ENCODE measurements at places on chromosomes 13 and 19.

DNA sequence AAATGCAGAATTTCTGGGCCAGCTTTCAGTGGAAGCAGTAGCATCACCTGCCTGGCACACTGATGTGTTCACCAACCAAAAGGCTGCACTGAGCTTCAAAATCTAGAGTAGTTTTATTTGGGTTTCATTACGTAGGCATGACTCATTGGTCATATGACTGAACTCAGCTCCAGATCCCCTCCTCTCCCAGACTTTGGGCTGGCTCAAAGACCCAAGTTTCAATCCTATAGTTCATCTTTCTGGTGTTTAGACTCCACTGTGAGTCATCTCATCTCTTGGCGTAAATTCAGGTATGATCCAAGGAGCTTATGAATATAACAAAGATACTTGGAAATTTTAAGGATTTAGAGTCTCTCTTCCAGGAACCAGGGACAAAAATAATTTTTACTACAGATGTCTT, 17.7 kb downstream of the ZMYM5 start:
- no peak for DNase-seq

- DNase-seq = no peak
These were observed 15.8 kb downstream of the GPR180 start for GRCh38 chr13:94617389-94618000.

GRCh38 chr13:21413013-21413412, 46.1 kb downstream of the ZDHHC20 start:
- DNase-seq = no peak

GRCh38 chr19:29702963-29703320, 12.1 kb downstream of the C19orf12 start:
- DNase-seq = no peak

DNA sequence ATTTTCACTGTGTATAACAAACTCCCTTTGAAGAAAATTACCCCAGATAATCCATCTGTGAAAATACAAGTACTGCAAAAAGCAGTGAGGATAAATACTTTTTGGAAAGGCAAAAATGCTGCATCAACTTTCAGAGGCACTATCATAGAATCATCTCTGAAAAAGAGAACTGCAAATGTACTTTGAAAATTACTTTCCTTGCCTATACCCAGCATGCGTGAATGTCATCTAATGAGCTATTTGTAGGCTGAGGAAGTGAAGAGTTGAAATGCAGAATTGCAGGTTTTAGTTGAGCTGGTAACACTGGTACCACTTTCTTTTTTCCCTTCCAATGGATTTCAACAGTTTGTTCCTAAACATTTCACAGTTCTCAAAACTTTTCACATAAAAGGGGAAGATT, 196.7 kb downstream of the TBC1D4 start:
- no peak for DNase-seq

- DNase-seq = no peak
These were observed 45.7 kb upstream of the C1QTNF9 start for GRCh38 chr13:24263632-24264031.

- no peak for DNase-seq
These were observed 75.9 kb downstream of the ZIC5 start for GRCh38 chr13:99895444-99896368.

DNA sequence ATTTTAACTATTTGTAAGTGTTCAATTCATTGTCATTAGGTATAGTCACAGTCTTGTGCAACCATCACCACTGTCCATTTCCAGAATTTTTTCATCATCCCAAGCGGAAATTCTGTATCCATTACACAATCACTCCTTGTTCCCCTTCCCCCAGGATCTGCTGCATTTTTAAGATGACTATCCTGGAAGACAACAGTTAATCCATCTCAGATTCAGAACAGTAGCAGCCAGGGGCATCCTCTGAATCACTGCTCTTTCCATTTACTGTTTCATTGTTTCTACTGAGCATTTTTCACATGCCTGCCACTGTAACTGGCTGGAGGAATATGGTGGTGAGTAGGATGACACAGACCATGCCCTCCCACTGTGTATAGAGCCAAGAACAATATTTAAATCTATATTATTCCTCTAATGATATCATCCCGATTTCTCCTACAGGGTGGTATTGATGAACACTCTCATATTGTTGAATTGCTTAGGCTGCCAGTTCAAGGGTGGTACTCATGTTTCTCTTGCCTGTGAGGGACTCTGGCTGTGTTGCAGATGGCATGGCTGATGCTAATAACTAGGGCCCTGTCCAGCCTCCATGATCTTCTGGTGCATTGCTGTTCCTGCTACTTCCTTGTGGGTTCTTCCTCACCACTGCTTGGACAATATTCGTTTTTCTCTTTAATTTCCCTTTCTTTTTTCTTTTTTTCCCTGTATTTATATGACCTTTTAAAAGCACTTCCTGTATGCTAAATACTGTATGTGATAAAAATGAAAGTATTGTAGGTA, 59.0 kb downstream of the WDFY2 start:
- no peak for DNase-seq

DNA sequence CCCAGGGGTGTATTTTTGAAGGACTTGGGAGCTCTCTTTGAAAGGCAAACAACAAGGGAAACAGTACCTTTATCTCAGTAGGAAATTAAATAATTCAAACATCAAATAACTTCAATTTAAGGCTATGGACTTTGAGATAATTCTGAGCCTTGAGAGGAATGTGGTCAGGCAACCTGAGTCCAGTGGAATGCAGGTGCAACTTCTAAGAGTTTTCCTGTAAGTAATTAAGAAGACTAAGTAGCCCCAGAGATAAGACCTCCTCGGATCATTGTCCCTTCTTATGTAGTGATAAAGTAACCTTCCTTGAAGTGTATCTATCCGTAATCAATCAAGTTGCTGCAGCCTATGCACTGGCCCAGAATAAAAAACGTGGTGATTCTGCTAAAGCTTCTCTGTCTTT, 29.2 kb downstream of the ZNF701 start:
- DNase-seq = no peak

DNA sequence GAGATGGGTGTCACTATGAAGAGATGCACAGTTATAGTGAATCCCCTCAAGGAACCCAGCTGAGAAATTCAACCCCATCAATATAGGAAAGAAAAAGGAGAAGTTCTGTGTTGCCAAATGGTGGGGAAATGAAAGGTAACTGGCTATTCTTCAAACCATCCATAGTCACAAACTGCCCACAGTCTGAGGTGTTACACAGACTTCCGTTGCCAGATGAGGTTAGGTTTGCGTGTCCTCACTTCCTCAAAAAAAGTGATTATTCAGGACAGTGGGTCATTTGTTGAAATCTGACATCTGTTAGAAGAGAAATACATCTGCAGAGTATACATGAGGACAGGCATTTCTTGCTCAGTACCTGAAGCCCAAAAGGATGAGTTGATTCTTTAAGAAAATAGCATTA, 9.0 kb downstream of the SIGLEC5 start:
- DNase-seq = no peak

GRCh38 chr13:36907266-36907665, 12.8 kb downstream of the SMAD9 start:
- no peak for DNase-seq

DNA sequence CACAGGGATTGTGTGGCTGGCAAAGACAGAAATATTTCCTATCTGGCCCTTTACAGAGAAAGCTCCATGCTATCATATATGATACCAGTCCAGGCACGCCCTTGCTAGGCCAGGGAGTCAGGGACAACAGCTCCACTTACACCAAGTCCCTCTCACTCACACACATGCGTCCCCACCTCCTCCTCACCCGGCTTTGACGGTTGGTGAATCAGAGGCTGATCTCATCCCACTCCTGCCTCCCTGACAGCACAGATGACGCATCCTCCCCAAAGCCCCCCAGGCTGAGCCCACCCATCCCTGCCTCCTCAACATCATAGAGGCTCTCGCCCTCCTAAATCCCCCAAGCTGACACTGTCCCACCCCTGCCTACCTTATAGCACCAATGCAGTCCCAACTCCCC, 62.7 kb downstream of the F2RL3 start:
- no peak for DNase-seq

DNA sequence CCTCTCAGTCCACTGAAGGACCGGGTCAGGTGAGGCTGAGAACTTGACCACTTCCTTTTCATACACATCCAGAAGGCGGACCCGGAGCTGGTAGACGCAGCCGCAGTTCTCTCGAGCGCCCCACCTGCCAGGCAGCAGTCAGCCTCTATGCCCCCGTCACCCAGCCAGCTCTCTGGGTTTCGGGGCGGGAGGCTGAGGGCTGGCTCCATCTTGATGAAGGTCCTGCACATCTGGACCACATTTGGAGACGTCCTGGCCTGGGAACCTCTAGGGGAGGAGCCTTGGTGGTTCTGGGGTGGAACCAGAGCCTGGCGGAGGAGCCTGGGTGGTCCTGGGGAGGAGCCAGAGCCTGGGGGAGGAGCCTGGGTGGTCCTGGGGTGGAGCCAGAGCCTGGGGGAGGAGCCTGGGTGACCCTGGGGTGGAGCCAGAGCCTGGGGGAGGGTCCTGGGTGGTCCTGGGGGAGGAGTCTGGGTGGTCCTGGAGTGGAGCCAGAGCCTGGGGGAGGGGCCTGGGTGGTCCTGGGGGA, 14.3 kb downstream of the MRPS12 start:
- no peak for DNase-seq

GRCh38 chr13:114027046-114027715, 53.3 kb upstream of the C13orf46 start:
- DNase-seq = no peak

DNA sequence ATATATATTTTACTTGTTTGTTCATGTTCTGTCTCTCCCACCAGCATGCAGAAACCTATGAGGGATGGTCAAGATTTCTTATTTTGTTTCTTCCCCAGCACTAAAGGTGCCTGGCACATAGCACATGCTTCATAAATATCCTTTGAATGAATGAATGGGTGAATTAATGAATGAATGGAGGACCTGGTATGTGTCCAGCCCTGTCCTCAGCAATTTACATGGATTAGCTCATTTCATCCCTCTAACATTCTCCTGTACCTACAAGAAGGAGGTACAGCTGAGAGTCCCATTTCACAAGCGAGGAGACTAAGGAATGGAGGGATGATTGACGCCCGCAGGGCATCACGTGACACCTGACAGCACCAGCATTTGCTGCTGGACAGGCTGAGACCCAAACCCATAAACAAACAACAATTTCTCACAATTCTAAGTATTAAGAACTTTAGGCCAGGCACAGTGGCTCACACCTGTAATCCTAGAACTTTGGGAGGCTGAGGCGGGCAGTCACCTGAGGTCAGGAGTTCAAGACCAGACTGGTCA, 6.8 kb upstream of the BCAT2 start:
- DNase-seq = no peak

DNA sequence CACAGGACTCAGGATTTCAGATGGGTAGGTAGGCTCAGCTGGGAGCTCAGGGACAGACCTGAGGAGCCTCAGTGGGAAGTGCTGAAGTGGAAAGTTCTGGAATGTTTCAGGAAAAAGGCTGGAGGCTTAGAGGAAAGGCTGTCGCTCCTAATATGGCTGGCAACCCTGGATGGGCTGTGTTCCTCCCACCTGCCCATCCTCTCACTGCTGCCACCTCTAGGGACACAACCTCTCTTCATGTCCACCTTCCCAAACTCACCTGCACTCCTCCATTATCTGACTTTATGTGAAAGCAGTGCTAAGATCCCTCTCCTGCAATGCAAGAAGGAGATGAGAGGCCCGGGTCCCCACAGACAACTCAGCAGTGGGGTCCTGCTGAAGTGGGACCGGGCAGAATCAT, 5.8 kb upstream of the CEACAM21 start:
- no peak for DNase-seq

- DNase-seq = no peak
These were observed 7.1 kb upstream of the KLK14 start for GRCh38 chr19:51089786-51090185.

DNA sequence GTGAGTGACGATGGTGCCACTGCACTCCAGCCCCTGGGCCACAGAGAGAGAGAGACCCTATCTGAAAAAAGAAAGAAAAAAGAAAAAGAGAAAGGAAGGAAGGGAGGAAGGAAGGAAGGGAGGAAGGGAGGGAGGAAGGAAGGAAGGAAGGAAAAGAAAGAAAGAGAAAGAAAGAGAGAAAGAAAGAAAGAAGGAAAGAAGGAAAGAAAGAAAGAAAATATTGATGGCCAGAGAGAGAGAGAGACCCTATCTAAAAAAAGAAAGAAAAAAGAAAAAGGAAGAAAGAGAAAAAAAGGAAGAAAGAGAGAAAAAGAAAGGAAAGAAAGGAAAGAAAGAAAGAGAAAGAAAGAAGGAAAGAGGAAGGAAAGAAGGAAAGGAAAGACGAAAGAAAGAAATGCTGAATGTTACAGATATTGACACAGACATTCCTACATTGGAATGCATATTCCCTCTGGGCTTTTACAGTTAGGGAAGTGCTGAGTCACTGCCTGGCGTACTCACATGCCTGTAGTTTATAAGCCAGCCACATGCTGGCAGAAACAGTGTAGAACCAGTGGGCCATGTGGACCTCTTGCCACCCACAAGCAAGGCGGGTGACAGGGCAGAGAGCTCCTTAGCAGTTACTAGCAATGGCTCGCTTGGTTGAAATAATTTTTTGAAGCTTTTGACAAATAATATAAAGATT, 34.6 kb upstream of the SLC46A3 start:
- no peak for DNase-seq

DNA sequence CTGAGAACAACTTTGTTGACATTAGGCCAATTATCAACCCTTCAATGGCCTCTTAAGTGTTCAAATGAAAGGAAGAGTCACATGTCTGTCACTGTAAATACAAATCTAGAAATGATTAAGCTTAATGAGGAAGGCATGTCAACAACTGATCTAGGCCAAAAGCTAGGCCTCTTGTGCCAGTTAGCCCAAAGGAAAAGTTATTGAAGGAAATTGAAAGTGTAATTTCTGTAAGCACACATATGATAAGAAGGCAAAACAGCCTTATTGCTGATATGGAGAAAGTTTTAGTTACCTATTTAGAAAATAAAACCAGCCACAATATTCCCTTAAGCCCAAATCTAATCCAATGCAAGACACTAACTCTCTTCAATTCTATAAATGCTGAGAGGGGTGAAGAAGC, 604.7 kb downstream of the SLITRK6 start:
- DNase-seq = no peak

GRCh38 chr13:27976362-27977091, 7.4 kb upstream of the CDX2 start:
- DNase-seq = no peak

- DNase-seq = no peak
These were observed 193.3 kb downstream of the KATNAL1 start for GRCh38 chr13:30113983-30114570.
